ENCODE measurements at places on chromosomes 13 and 19.

DNA sequence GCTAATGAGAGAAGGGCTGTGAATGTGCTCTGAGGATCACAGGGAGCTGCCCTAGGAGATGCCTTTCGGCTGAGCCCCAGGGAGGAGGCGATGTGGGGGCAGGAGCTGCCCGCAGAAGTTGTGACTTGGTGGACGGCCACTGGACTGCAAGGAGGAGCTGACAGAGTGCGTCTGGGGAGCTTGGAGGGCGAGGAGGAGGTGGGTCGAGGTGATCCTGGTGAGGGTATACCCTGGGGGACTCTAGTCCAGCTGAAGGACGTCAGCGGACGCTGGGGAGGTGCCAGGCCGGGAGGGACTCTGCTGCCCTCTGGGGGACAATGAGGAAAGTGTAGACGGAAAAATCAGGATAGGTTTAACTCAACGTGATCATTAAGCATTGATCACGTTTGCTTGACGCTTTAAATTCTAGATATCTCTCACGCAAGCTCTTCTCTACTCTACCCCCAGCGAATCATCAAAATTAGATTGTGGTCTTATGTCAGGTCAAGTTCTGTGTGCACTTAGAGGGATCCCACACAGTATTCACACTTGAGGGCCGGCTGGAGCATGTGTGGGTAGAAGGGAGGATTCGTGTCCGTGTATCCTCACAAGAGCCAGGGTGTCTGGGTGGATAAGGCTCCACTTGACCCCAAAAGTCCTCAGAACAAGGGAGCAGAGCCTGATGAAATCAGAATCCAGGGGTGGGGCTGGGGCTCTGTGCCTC, 3.3 kb upstream of the CEACAM7 start:
- no peak for DNase-seq

DNA sequence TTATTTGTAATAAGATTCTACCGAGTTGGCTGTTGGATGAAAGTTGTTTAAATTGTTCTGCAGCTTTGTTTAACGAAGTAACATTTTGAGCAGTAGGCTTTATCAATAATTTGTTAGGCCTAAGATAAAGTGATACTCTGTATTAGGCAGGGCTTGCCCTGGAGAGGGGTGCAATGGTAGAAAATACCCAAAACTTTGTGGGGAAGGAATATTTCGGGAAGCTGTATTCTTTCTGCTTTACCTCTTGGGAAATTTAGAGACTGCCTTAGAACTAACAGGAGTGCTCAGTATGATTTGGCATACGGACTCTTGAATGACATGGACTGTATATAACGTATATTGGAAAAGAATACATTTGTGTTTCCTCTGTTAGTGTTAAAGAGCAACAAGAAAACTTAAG, 2.5 kb downstream of the PDS5B start:
- no peak for DNase-seq

- DNase-seq = no peak
These were observed 24.9 kb upstream of the PIK3R2 start for GRCh38 chr19:18128044-18128443.

- DNase-seq = no peak
These were observed 68.0 kb downstream of the KDM4B start for GRCh38 chr19:5036698-5037563.

DNA sequence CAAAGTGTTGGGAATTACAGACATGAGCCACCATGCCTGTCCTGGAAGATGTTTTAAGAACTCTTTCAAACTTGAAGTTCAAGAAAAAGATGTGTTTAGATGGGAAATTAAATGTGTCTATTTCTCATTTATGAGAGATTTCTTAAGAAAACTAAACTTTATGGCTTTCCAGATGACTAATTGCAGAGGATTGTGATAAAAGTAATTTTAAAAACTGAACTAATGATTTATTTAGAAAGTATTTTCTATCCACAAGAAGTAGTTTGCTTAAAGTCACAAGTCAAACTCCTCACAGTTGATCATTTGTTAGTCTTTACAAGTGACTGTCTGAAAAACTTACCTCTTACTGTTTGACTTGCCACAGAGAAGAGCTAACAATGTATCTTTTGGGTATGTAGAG, 89.6 kb upstream of the SPRY2 start:
- no peak for DNase-seq

DNA sequence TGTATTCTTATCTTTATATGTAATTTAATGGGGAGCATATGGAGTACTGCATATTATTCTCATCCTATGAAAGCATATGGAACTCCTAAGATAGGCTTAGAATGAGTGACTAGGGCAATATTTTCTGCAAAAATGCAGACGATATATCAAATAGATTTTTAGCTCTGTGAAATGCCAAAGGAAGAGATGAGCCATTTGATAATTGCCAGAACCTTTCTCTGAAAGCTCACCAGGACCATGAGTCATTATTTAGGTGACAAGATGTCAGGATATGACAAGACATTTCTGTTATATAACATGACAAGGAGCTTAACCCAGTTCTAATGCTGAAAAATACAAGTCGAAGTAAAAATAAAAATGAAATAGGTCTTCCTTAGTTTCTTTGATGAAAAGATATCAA, 145.0 kb downstream of the SLITRK6 start:
- no peak for DNase-seq

GRCh38 chr19:28642787-28643683, 569.9 kb downstream of the UQCRFS1 start:
- DNase-seq = no peak

- no peak for DNase-seq
These were observed 67.3 kb downstream of the ATP11A start for GRCh38 chr13:112756967-112757758.

DNA sequence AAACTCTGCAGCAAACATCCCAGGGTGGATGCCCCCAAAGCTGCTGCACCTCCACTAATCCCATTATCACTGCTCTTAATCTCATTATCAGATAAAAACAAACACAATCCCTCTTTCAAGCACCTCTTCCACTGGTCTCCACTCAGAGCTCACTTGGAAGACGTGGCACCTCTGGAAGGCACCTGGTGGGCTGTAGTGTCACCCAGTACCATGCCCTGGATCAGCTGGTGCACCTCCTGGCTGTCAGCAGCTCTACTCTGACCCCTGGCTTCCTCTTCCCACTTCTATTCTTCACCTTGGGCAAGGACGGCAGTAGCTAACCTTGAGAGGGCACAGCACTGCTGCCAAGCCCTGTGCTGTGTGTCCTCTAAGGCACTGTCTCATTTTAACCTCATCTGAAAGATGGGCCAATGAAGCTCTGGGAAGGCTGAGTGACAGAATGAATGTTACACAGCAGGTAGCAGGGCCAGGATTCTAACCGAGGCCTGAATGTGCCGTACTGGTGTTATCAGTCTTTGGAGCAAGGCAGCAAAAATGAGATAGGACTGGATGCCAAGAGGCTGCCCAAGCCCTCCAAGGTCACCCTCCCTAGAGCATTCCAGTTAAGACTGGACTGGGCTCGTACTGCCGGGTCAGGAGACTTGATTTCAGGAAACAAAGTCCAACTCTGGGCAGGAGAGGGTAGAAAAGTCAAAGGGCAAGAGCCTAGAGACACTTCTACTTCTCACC, 7.4 kb downstream of the BRD4 start:
- no peak for DNase-seq

Measured in activated gamma-delta T cell (primary cell).